ENCODE measurements at places on chromosomes 2 and 18.

DNA sequence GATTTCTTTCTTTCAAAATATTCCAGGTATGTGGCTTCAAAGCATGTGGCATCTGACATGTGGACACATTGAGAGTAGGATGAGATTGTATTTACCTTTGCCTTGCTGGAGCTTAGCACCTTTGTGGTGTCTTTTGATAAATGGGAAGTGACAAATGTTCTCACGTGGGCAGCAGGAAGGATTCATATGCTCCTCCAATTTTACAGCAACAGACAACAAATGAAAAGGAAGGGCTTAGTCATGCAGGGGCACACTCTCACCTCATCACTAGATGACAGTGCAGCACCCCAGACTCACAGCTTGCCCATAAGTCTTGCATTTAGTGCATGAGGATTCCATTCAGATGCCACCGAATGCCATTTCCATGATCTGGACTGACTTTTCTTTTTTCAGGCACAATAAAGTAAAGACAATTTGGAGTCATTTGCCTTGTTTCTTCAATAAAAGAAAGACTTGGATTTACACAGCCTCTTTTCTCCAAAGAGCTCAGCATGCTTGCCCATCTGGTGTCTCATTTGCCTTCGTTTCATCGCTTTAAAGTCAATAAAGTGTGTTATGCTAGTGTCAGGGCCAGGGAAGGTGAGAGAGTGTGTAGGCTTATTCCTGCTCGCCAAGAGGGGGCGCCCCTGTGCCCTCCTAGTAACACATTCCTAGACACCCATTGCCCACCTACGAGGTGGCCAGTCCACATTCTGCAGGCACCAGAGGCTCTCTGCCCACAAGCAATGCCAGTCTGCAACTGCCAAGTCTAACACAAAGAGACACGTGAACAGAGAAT, 39.6 kb upstream of the DAPL1 start:
- DNase-seq = no peak

DNA sequence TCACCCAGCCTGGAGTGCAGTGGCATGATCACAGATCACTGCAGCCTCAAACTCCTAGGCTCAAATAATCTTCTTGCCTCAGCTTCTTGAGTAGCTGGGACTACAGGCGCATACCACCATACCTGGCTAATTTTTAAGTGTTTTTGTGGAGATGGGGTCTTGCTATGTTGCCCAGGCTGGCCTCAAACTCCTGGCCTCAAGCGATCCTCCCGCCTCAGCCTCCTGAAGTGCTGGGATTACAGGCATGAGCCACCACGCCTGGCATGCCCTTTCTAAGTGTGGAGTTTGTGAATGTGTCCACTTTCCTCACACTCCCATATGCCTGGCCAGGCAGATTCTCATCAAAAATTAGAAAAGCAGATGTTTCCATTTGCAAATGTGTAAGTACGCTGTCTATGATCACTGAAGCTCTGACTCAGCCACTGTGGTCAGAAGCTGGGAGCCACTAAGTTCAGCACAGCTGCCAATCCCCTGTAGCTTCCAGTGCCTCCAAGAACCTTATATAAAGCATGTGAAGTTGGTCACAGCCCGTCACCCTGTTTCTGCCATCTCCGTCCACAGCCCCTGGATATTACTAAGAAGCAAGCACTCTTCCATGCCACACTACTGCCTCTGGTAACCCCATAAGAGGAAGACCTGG, 155.4 kb downstream of the FAM210A start:
- DNase-seq = no peak

- DNase-seq = no peak
These were observed 18.7 kb upstream of the IMPA2 start for GRCh38 chr18:11962597-11962996.

GRCh38 chr2:177754492-177754873, 318.1 kb downstream of the PDE11A start:
- DNase-seq = no peak

GRCh38 chr18:63365876-63366212, 1.2 kb downstream of the KDSR start:
- no peak for DNase-seq

DNA sequence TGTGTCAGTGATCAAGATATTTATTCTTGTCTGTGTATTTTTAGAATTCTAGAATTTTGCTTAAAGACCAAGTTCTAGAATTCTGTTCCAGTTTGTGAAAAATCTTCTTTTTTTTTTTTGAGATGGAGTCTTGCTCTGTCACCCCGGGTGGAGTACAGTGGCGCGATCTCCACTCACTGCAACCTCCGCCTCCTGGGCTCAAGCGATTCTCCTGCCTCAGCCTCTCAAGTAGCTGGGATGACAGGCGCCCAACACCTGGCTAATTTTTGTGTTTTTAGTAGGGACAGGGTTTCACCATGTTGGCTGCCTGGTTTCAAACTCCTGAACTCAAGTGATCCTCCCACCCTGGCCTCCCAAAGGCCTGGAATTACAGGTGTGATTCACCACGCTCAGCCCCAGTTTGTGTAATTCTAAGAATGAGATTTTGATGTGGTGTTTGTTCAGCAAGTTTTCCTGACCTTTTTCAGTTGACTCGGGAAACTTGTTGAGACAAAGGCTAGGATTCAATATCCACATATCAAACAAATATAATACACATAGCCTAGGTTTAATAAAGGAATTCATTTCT, 3.6 kb downstream of the EIF5B start:
- no peak for DNase-seq

DNA sequence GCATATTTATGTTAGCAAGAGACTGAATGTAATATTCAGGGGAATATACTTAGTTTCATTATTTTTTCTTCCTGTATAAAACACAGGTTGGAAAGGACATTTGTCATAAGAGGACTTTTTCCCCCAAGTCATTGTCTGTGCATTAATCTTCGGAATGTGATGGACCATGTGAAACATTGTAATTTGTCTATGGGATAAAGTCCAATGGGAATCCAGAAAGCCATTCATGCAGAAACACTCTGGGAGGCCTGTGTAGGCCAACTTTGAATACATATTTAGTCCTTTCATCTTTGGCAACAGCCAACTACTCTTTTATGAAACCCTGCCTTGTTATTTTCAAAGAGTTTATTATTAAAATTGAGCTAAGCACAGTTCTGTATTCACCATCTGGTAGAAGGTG, 386.4 kb downstream of the PIK3C3 start:
- DNase-seq = no peak

GRCh38 chr2:29074411-29074810, at the start of gene PCARE:
PCARE (minus strand) TSS chr2:29074523; CDS start chr2:29074261, 262 bp downstream.
- no peak for DNase-seq

GRCh38 chr18:44602845-44603244, 77.8 kb upstream of the SETBP1 start:
- DNase-seq = no peak

GRCh38 chr18:22066083-22066485, 103.3 kb upstream of the GATA6 start:
- DNase-seq = no peak

GRCh38 chr2:7703048-7703447, 785.8 kb downstream of the RNF144A start:
- no peak for DNase-seq

DNA sequence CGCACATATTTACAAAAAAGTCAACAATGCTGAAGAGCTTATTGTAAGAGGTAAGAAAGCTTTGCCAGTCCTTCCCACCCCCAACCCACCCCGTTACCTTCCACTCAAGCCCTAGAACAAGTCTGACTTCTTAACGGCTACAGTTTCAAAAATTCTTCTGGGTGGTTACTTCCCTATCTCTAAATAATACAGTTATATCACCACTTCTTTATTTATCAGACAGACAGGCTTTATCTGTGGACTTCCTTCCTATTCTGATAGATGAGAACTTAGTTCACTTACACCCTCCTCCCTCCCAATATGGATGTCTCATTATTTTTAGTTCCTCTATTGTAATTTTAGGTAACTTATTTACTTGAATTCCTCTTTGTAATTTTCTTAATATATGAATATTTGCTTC, 26.7 kb upstream of the ACTR3 start:
- DNase-seq = no peak

DNA sequence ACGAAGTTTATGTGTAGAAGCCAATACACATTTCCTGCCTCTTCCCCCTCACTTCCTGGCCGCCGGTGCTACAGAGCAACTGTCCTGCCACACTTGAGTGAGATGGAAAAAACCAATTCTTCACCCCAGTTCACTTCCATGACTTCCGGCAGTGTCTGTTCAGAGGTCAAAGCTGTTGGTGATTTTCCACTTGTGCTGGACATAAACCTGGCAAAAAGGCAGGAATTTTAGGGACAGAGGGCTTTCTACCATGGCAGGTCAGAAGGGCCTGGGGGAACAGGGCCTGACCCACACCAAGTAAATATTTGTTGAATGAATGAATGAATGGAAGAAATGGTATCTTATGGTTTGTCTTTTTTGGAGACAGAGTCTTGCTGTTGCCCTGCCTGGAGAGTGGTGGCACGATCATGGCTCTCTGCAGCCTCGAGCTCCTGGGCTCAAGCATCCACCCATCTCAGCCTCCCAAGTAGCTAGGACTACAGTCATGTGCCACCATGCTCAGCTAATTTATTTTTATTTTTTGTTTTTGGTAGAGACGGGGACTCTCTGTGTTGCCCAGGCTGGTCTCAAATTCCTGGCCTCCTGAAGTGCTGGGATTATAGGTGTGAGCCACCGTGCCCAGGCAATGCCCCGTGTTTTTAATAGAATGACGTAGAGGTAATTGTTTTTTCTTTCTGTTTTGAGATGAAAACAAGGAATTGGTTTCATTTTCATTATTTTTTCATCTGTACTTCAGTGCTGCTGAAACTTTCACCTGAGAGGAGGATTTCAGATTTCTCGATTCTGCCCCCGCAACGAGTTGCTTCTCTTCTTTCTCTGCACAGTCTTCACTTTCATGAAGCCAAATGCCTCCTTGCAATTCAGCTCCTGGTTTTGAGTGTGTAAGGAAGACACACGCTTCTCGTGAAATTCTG, 48.0 kb upstream of the LPIN2 start:
- DNase-seq = no peak

DNA sequence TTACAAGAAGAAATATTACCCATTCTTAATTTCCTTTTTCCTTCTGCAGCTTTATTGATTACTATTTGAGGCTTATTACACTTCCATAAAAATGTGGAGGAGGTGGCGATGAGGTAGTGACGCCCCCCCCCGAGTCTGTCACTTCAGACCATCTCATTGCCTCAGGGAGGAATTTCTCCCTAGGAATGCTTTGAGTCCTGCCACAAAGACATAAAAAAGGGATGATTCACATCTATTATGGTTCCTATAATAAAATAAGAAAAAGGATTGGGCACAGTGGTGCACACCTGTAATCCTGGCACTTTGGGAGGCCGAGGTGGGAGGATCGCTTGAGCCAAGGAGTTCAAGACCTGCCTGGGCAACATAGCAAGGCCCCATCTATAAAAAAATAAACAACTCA, 93.7 kb downstream of the AOX1 start:
- no peak for DNase-seq

DNA sequence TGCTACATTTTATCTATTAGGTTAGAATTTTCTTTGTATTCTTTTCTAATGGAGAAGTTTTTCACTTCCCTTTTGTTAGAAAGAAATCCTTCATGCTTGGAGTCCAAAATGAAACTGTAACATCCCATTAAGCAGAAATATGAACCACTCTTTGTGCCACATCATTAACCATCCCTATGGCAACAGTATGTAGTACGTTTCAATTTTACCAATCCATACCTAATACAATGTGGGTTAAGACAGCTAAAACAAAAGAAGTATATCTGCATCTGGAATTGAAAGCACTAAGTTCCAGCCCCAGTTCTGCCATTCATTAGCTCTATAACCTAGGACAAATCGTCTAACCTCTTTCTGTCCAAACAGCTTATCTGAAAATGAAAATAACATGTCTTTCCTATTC, 409.2 kb upstream of the SPHKAP start:
- no peak for DNase-seq

DNA sequence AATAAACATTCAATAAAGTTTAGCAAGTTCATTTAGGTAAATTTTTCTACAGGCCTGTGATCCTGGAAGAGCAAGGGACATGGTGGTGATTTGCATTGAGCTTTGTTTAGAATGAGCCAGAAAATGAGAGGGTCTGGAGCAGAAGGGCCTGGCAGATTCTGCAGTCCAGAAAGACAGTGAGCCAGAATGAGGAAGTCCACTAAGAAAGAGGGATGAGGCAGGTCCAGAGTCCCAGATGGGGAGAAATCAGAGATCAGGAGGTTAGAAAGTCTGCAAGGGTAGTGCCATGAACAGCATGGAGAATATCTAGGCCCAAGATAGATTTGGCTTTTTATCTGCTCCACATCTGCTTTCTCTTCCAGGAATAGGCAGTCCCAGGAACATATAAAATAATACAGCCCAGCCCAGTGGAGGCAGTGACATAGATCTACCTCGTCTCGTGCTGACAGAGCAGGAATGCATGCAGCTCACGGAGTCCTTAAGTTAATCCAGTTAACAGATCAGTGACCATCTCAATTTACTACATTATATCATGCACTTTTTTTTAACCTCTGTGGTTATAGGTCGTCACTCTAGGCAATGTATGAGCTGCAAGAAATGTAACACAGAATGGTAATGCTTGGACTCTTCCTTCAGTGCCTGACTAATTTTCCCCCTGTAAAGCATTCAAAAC, 429.0 kb downstream of the SUCLG1 start:
- DNase-seq = no peak

- DNase-seq = no peak
These were observed 7.6 kb downstream of the TBR1 start for GRCh38 chr2:161423421-161424393.

All from activated CD4-positive, CD25-positive, alpha-beta regulatory T cell treated with anti-CD3 and anti-CD28 coated beads, Interleukin-2, amount 50 U/mL, for 16 hours (primary cell).